ENCODE measurements at places on chromosomes 3 and 15. TPM values are rescaled to one million over a fixed set of nuclear protein-coding genes. Genes with fewer than 3 reads are reported as not detected.

Gene AMT
- 2.6 TPM for total RNA-seq

Gene CPN2
- not detected for total RNA-seq

Gene DTX3L
- total RNA-seq, result 9.9 TPM

Gene SPESP1
- total RNA-seq, result 1.6 TPM

Gene TTLL13
- not detected for total RNA-seq
